ENCODE measurements at places on chromosomes 7 and 10. TPM values are rescaled to one million over a fixed set of nuclear protein-coding genes. Genes with fewer than 3 reads are reported as not detected.

Gene CEP55
- 0.42 TPM for total RNA-seq

Gene FRMD4A
- total RNA-seq, result 0.63 TPM

Gene TUBB8
- total RNA-seq, result 0.21 TPM

Gene WEE2
- 0.31 TPM for total RNA-seq

Gene PDE6C
- not detected for total RNA-seq

Gene ALOX5
- 88.9 TPM for total RNA-seq

Gene IDI2
- not detected for total RNA-seq

Gene STEAP1
- 0.21 TPM for total RNA-seq

Gene MYH16
- not detected for total RNA-seq

Gene CUZD1
- total RNA-seq, result 0.42 TPM

Gene TRIM74
- 0.21 TPM for total RNA-seq

Gene FAM131B
- total RNA-seq, result 0.84 TPM
